ENCODE measurements at places on chromosomes 4 and X.

DNA sequence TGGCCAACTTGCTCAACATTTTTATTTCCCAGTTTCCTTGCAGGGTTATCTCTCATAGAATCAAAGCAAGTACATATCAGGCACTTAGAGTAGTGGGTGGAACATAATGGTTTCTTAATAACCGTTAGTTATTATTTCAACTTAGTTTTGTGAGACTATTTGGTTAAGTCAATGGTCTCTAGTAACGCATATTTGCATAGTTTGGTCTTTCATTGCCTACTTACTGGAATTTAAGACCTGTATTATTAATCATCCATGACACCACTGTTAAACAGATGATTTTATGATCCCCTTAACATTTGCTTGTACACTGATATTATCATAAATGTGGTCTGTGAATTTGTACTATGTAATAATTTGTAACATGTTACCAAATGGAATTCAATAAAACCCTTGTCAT, 70.9 kb upstream of the SMIM31 start:
- H3K27me3 ChIP-seq = no peaks in the 10 kb centered on the region
- no peaks in the 10 kb centered on the region for H3K36me3 ChIP-seq
- H3K4me1 ChIP-seq = no peaks in the 10 kb centered on the region
- H3K4me3 ChIP-seq = no peak overlapping the region
- no peak overlapping the region for H3K27ac ChIP-seq

DNA sequence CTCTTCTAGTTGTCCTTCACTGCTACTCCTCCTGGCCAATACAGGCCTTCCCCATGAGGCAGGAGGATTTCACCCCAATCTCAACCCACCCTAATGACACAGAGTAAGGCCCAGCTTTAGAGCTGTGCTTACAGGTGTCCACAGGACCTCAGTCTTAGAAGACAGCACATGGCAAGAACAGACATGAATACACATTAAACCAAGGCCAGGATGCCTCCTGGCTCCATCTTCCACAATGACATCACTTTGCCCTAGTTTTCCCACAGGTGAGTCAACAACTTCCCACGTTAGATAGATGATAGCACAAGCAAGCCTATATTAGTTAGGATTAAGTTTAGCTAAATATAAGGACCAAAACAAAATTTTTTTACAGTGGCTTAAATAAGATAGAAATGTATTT, 63.8 kb upstream of the NOCT start:
- peaks cover 13% of the 10 kb centered on the region for H3K4me1 ChIP-seq
- H3K27ac ChIP-seq = no peak overlapping the region
- H3K4me3 ChIP-seq = no peak overlapping the region
- DNase-seq = no peak

- H3K36me3 ChIP-seq = no peaks in the 10 kb centered on the region
- H3K4me3 ChIP-seq = no peak overlapping the region
- no peaks in the 10 kb centered on the region for H3K4me1 ChIP-seq
Observed at GRCh38 chr4:38620065-38620464, 43.9 kb upstream of the KLF3 start.

- H3K4me1 ChIP-seq = no peaks in the 10 kb centered on the region
- H3K4me3 ChIP-seq = no peak overlapping the region
- no peak overlapping the region for H3K27ac ChIP-seq
- no peaks in the 10 kb centered on the region for H3K27me3 ChIP-seq
Observed at GRCh38 chr4:14364953-14365536, 637.2 kb upstream of the CPEB2 start.

DNA sequence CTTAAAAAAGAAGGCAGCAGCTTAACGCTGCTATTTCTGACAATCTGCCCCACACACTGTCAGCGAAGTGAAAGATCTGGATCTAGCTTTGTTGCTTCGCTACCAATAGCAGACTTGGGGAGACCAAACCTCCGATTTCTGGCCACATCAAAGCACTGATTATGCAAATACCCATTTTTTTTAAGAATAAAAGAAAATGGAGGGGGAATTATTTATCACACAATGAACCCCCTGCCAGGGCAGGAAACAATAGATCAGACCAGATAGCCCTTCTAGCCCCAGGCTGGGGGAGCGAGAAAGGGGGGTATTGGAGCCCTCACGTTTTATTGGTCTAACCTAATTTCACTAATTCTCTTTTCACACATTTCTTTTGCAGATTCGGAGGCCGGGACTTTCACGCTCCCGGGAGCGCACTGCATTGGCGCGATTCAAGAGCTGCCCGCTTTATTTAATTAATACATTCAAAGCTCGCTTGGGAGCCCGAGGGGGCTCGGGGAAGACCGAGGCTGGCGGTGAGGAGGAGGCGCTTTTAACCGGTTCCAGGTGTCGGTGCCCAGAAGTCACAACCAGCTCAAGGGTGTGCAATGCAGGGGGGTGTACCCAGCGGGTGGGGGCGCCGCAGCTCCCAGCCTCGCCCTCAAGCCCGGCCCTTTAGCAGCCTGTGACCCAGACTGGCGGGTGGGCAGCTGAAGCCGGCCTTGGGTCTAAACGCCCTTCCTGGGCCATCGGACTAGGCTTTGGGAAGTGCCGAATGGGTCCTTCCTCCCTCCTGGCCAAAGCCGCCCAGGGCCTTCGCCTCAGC, 5.5 kb downstream of the NEUROG2 start:
- no peak for DNase-seq
- H3K4me1 ChIP-seq = peaks cover 11% of the 10 kb centered on the region
- no peak overlapping the region for H3K4me3 ChIP-seq
- no peaks in the 10 kb centered on the region for H3K36me3 ChIP-seq

GRCh38 chr4:57544811-57545654, 434.8 kb upstream of the IGFBP7 start:
- H3K4me1 ChIP-seq = no peaks in the 10 kb centered on the region
- no peak overlapping the region for H3K27ac ChIP-seq
- no peaks in the 10 kb centered on the region for H3K27me3 ChIP-seq
- H3K36me3 ChIP-seq = no peaks in the 10 kb centered on the region
- no peak overlapping the region for H3K4me3 ChIP-seq

- no peaks in the 10 kb centered on the region for H3K36me3 ChIP-seq
- no peaks in the 10 kb centered on the region for H3K27me3 ChIP-seq
- DNase-seq = no peak
- H3K27ac ChIP-seq = no peak overlapping the region
- no peaks in the 10 kb centered on the region for H3K4me1 ChIP-seq
Observed at GRCh38 chr4:103634236-103634635, 85.5 kb downstream of the TACR3 start.

GRCh38 chrX:107482046-107482445, 32.6 kb downstream of the FRMPD3 start:
- H3K4me3 ChIP-seq = no peak overlapping the region
- H3K4me1 ChIP-seq = no peaks in the 10 kb centered on the region
- no peak overlapping the region for H3K27ac ChIP-seq
- no peaks in the 10 kb centered on the region for H3K36me3 ChIP-seq
- H3K27me3 ChIP-seq = no peaks in the 10 kb centered on the region

DNA sequence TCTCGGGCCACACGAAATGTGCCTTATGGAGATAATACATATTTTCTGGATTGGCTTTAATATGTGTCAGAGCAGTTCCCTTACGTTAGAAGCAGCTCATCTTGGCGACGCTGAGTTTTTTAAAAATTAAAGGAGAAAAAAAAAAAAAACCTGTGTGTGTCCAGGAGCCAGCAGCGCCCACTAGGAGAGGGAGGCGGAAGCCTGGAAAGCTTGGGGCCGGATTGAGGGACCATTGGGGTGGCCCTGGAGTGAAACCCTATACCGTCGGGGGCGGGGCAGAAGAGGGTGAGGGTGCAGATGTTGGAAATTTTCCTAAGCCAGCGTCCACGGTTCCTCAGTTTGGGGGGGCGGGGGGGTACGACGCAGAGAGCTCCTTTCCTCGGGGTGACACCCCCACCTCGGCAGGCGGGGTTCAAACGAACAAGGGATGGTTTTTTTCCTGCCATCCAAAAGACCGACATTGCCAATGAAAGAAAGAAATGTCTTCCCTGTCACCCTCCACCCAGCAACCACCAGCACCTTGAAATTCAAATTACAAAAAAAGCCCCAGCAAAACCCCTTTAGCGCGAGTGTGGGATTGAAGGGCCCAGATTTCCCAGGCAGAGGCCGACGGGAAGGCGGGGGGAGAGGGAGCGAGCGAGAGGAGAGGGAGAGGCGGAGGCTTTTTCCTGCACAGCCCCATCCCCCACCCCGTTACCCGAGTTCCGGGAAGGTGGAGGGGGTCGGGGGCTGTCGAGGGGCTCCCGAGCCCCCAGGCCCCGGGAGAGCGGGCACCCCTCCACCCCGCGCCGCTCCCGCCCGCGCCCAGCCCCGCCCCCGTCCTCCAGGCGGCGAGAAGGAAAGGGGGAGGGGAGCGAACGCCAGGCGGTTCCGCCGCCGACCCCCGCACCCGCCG, 859 bp downstream of the SMARCA1 start:
- no peaks in the 10 kb centered on the region for H3K4me1 ChIP-seq
- H3K36me3 ChIP-seq = peaks cover 3% of the 10 kb centered on the region
- H3K27me3 ChIP-seq = no peaks in the 10 kb centered on the region

DNA sequence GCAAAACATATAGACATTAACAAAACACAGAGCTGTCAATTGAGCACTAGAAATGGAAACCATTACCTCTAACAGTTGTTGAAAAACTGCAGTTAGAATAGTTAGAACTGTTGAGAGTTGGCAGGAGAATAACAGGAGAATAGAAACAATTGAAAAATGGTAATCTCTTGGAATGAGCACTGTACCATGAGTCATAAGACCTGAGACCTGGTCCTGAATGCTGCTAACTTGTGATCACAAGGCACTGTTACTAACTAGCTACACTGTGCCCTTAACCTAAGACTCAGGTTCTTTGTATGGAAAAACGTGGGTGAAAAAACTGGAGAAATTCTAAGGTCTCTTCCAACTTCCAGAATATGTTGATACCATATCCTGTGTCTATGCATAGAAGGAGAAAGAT, 29.3 kb downstream of the FAM114A1 start:
- no peak overlapping the region for H3K27ac ChIP-seq
- H3K4me3 ChIP-seq = no peak overlapping the region
- no peak for DNase-seq
- peaks cover 32% of the 10 kb centered on the region for H3K36me3 ChIP-seq
- H3K27me3 ChIP-seq = no peaks in the 10 kb centered on the region

- H3K36me3 ChIP-seq = no peaks in the 10 kb centered on the region
- no peaks in the 10 kb centered on the region for H3K27me3 ChIP-seq
- no peak overlapping the region for H3K4me3 ChIP-seq
- peak; percentile 56 for DNase-seq
- peaks cover 7% of the 10 kb centered on the region for H3K4me1 ChIP-seq
- H3K27ac ChIP-seq = no peak overlapping the region
Observed at GRCh38 chrX:103533511-103534216, 14.4 kb upstream of the RAB40A start.

DNA sequence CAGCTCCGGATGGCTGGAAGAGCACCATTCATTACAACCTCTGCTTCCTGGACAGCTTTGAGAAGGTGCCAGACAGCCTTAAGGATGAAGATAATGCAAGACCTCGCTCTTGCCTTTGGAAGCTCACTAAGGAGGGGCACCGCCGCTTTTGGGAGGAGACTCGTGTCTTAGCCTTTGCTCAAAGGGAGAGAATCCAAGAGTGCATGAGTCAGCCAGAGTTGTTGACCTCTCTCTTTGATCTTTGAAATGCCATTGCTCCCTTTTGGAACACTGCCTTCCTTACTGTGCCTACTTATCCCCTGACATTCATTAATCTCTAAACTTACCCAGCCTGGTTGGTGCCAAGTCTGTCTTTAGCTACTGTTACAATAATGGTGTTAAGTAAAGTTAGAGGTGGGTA, 1.2 kb downstream of the FOXR2 start:
- no peak overlapping the region for H3K27ac ChIP-seq
- no peak overlapping the region for H3K4me3 ChIP-seq
- H3K36me3 ChIP-seq = no peaks in the 10 kb centered on the region
- DNase-seq = no peak
- no peaks in the 10 kb centered on the region for H3K27me3 ChIP-seq

Measured in SJSA1 (cell line).